ENCODE measurements at places on chromosomes 4 and X. TPM values are rescaled to one million over a fixed set of nuclear protein-coding genes. Genes with fewer than 3 reads are reported as not detected.

The TCEAL9 gene
- total RNA-seq: 102 TPM

The ERAS gene
- not detected for total RNA-seq

The SYNPO2 gene
- total RNA-seq: 0.30 TPM

The COL4A6 gene
- 1.1 TPM for total RNA-seq

The CFAP99 gene
- not detected for total RNA-seq

The EVC2 gene
- total RNA-seq: 2.5 TPM

The GPR78 gene
- total RNA-seq: not detected

The FBXL5 gene
- total RNA-seq: 87.8 TPM

The RAP2C gene
- total RNA-seq: 16.3 TPM

The FGA gene
- total RNA-seq: not detected

The H2BW2 gene
- total RNA-seq: not detected

The SPANXA2 gene
- not detected for total RNA-seq

The NKX3-2 gene
- total RNA-seq: not detected

The CXCL1 gene
- total RNA-seq: 147 TPM

The HPGDS gene
- not detected for total RNA-seq

The PRRG3 gene
- total RNA-seq: not detected

The GDPD2 gene
- total RNA-seq: not detected

The HMX1 gene
- not detected for total RNA-seq

The NCAPG gene
- total RNA-seq: 45.1 TPM

The ATP2B3 gene
- not detected for total RNA-seq

The CLDN34 gene
- not detected for total RNA-seq

The ZFP42 gene
- total RNA-seq: 1.7 TPM

The PCSK1N gene
- not detected for total RNA-seq

The IL1RAPL1 gene
- total RNA-seq: 0.59 TPM

The PNMA5 gene
- total RNA-seq: not detected

The TTC29 gene
- not detected for total RNA-seq

The FABP2 gene
- not detected for total RNA-seq

The CSAG1 gene
- total RNA-seq: not detected

The UCHL1 gene
- 373 TPM for total RNA-seq

The TMPRSS11A gene
- not detected for total RNA-seq

The MND1 gene
- 5.7 TPM for total RNA-seq
